ENCODE measurements at places on chromosomes 3 and 15.
A peak's percentile ranks its signal among the peaks of the same experiment; 100 is the strongest.

GRCh38 chr15:39431376-39431775 lies 149.5 kb upstream of the THBS1 start:
- no peak for DNase-seq

GRCh38 chr3:4531478-4532025 lies 38.4 kb downstream of the ITPR1 start:
- no peak for DNase-seq

GRCh38 chr3:58664611-58665010 lies 2.0 kb downstream of the FAM3D start:
- DNase-seq: no peak

- no peak for DNase-seq
These were observed 218.7 kb upstream of the MDFIC2 start for GRCh38 chr3:70531063-70531657.

GRCh38 chr3:71857956-71858355 lies 73.0 kb upstream of the PROK2 start:
- DNase-seq: no peak

GRCh38 chr3:187025656-187026316 lies 95.5 kb downstream of the ST6GAL1 start:
- no peak for DNase-seq

DNA sequence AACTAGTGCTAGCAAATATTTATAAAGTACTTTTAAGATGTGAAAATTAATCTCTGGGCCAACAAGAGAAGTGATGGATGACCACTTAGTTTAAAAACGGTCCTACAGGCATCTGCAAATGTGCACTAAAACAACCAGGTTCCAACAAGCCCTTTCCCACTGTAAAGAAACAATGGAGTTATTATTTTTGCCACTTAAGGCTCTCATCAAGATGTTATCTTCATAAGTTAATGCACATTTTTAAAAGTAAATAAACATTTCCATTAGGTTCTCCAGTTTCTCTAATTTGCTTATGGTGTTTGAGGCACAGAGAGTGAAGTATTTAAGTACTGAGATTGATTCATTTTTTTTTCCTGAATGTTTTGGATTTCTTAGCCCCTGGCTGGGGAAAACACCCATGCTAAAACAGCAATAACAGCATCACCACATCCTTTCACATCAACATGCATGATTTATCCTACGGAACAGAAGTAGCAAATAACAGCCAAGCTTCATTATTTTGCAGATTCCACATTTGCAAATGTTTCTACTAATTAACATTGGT lies 20.8 kb downstream of the ABI3BP start:
- DNase-seq: no peak

GRCh38 chr3:38085311-38085942 lies 46.4 kb downstream of the DLEC1 start:
- DNase-seq: no peak

- DNase-seq: no peak
These were observed 91.1 kb downstream of the TRIM42 start for GRCh38 chr3:140768941-140769340.

DNA sequence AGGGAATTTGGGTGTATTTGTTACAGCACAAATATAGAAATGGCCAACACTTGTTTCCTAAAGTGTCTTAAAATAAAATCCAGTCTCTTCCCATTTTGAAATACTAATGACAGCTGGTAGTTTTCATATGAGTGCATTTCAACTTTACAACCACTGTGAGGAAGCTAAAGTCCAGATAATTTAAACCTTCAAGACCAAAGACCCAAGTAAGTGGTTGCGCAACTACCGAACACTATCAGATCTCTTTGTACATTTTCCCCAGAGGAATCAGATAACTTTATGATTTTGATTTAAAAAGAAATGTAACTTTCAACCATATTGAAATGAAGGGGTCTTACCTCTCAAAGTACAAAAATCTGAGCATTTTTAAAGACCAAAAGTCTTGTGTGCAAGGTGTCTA lies 14.3 kb downstream of the BCL2L10 start:
- no peak for DNase-seq

GRCh38 chr3:25381083-25381482 lies 47.0 kb upstream of the RARB start:
- no peak for DNase-seq

DNA sequence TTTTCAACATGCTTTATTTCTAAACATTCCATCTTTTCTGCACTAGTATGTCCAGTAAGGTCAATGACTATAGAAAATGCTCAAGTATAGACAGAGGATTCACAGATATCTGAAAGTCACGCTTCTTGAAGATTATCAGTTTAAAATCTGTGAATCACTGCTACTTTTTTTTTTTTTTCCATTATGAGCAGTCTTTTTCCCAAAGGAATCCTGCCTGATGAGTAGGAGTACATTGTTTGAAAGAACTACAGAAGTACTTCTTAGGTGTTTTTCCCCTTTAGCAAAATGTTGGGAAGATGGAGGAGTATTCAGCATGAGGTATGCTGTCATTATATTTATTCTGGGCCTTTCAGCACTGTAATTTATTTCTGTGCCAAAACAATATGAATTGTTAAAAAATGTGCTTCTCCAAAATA lies 266.2 kb downstream of the NLGN1 start:
- DNase-seq: no peak

DNA sequence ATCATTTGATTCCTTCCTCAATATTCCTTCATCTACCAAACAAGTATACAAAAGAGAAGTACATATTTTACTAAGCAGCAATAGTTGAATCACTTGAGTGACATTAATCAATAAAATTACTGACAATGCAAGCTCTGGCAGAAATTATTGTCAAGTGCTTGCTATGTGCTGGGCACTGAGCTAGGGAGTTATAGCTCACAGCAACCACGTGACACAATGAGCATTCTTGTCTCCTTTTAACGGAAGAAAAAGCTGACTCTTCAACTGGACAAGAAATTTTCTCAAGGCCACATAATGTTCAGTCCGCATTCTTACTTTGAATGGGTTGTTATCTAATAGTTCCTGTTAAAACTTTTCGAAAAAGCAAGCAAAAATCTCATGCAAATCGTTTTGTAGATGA lies 500.1 kb downstream of the PYDC2 start:
- DNase-seq: no peak

- no peak for DNase-seq
These were observed 223.5 kb downstream of the NAALADL2 start for GRCh38 chr3:175082631-175083030.

- DNase-seq: no peak
These were observed 43.7 kb downstream of the MYZAP start for GRCh38 chr15:57635300-57635909.

DNA sequence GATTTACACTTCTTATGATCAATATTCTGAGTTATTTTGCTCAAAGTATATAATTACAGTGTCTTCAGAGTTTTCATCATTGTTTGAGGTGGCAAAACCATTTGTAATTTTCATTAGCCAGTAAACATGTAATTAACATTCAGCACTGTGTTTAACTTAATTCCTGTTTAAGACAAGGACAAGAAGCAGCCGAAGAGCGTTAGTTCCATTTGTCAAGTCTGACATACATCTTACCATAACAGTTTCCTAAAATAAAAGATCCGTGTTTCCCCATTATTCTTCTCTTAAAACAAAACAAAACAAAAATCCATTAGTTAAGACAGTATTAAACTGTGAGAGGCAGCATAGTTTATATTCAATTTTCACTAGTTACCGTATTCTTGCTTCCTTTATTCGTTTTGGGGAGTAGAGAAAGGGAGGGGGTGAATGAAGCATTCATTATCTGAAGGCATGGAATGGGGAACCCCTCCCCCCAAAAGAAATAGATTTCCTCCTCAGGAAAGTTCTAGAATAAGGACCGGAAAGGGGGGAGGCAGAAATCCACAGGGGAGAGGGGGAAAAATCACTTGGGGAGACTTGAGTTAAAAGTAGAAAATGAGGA lies 5.5 kb upstream of the NR2F2 start:
- DNase-seq: no peak

DNA sequence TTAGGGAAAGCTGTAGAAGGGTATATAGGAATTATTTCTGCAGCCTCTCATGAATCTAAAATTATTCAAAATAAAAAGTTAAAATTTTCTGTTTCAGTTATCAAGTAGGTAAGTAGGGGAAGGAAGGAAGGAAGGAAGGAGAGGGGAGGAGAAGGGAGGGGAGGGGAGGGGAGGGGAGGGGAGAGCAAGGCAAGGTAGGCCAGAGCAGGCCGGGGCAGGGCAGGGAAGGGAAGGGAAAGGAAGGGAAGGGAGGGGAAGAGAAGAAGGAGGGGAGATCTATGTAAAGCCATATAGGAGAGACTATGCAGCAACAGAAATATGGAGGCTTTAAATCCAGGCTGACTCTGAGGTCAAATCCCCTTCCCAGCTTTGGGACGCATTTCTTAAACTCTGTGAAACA lies 38.3 kb upstream of the BOC start:
- no peak for DNase-seq

- no peak for DNase-seq
These were observed 78.9 kb downstream of the CDIN1 start for GRCh38 chr15:36658312-36658711.

DNA sequence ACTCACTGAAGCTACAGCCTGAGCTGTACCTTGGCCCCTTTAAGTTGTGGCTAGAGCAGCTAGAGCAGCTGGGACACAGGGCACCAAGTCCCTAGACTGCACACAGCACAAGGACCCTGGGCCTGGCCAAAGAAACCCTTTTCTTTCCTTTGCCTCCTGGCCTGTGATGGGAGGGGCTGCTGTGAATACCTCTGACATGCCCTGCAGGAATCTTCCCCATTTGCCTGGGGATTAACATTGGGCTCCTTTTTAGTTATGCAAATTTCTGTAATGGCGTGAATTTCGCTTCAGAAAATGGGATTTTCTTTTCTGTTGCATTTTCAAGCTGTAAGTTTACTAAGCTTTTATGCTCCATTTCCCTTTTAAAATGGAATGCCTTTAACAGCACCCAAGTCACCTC lies 611.2 kb upstream of the ARPP21 start:
- DNase-seq: no peak

GRCh38 chr3:143122089-143122430 lies 2.5 kb downstream of the CHST2 start:
- no peak for DNase-seq

DNA sequence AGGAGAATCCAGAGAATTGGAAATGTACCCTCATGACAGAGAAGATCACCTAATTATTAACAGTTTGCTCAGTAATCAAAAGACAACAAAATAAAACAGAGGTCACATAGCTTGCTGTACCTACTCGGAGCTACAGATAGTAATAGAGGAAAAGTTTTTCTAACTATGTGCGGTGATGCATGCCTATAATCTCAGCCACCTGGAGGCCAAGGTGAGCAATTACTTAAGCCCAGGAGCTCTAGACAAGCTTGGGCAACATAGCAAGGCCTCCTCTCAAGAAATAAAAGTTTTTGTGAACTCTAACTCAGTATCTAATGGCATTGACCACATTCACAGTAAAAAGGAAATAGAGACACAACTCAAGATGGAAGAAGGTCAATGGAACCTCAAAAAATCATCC lies 243.6 kb downstream of the ATP8B4 start:
- no peak for DNase-seq

DNA sequence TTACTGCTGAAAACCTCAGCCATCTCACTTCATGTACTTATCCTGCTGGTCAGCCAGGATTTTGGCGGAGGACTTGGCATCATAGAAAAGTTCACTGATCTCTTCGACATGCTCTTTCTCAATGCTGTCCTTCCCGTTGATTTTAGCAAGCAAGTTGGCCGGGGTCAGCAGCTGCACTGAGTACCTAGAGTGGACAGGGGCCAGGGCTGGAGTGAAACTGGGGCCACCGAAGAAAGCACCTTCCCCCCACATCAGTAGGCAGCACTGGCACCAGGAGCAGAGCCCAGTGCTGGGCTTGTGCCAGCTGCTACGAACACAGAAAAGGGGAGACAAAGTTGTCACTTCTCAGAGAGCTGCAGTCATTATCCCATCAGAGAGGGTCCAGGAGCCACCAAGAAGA lies 29.0 kb downstream of the SEC61A1 start:
- no peak for DNase-seq

GRCh38 chr3:49650637-49651036 lies 23.5 kb upstream of the APEH start:
- no peak for DNase-seq

GRCh38 chr3:88661433-88661824 lies 446.0 kb upstream of the EPHA3 start:
- DNase-seq: no peak

GRCh38 chr3:50264383-50264963 lies 4.5 kb upstream of the SEMA3B start:
- peak; percentile 55 for DNase-seq

DNA sequence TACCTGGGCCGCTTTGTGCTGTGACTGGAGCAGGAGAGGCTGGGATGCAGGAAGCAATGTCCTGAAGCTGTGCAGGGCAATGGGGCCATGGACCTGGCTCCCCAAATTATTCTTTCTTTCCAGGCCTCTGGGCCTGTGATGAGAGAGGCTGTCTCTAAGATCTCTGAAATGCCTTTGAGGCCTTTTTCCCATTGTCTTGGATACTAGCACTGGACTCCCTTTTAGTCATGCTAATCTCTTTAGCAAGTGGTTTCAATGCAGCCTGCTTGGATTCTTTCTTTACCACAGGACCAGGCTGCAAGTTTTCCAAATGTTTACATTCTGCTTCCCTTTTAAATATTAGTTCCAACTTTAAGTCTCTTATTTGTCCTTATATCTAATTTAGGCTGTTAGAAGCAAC lies 64.8 kb upstream of the SGO1 start:
- no peak for DNase-seq

DNA sequence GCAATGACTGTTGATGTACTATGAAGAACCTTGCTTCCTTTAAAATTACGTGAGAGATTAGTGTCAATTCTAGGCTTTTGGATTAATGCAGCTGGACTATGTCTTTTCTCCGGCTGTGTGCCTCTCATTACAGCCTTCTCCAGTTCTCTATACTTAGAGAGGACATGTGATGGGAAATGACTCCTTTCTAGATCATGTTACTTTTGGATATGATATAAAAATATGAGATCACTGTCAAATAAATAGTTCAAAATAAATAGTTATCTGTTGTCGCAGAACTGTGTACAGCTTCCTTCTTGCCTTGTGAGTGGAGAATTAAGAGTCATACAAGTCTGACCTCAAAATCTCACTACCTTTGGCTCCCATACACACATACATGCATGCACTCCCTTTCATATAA lies 592.4 kb downstream of the DIPK2A start:
- DNase-seq: no peak
